NCI-H774 (cell line): ENCODE measurements at places on chromosomes 11 and 22.

DNA sequence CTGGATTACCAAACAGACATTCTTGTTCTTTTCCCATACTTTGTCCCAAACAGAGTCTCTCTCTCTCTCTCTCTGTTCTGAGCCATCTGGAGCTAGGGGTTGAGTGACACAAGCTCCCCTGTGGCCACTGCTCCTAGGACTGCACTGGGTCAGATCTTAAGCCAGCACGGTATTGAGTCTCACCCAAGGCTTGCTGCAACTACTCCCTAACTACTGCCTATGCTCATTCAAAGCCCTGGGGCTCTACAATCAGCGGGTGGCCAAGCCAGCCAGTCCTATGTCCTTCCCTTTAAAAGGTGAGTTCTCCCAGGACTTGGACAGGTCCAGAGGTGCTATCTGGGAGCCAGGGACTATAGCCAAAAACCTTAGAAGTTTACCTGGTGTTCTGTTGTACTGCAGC lies 385.6 kb downstream of the CNTN5 start:
- DNase-seq = no peak

- DNase-seq = peak; percentile 48
Measured at GRCh38 chr11:65574811-65575567, 864 bp upstream of the EHBP1L1 start.

GRCh38 chr11:133718831-133719230 lies 126.5 kb downstream of the SPATA19 start:
- no peak for DNase-seq

- no peak for DNase-seq
Measured at GRCh38 chr11:75029836-75030631, 41.3 kb downstream of the NEU3 start.

DNA sequence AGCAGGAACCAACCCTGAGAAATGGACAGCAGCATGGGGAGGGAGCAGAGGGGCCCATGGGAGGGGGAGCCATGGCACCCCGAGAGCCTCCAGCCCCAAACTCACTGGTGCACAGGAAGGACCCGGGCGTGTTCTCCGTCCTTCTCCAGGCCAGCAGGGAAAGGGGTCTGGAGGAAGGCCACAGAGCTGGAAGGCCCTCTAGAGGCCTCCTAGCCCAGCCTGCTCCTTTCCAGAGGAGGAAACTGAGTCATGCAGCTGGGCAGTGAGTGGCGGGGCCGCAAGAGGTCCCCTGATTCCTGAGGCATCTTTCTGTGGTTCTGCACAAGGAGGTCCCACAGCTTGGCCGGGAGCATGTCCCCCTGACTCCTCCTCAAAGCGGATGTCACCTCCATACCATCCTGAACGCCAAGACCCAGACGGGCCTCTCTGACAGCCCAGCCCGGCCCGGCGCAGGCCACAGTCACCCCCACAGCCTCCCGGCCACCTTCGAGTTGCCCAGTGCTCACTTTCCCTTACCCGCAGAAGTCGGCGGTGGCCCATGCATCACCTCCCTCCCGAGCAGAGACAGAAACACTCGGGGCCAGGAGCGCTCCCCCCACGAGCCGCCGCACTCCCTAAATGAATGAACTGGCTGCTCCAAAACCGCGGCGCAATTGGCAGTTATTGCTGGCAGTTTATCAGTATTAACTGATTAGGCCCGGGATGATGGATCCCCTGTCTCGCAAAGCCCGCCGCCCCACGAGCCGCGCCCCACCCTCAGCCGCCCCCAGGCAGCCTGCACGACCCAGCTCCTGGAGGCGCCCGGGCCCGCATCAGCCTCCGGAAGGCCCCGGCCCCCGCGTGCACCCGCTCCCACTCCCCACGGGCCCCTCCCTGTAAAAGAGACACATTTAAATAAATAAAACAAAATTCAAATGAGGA lies 272.5 kb downstream of the BUD13 start:
- DNase-seq = no peak

- no peak for DNase-seq
Measured at GRCh38 chr22:20779014-20779817, 5.3 kb downstream of the SERPIND1 start.
